Activated CD4-positive, alpha-beta T cell treated with anti-CD3 and anti-CD28 coated beads for 48 hours (primary cell): ENCODE measurements at places on chromosomes 1 and 21.

GRCh38 chr1:75587692-75588091 lies 23.2 kb downstream of the SLC44A5 start:
- DNase-seq: no peak

GRCh38 chr1:29357452-29357851 lies 121.1 kb downstream of the PTPRU start:
- DNase-seq: no peak

DNA sequence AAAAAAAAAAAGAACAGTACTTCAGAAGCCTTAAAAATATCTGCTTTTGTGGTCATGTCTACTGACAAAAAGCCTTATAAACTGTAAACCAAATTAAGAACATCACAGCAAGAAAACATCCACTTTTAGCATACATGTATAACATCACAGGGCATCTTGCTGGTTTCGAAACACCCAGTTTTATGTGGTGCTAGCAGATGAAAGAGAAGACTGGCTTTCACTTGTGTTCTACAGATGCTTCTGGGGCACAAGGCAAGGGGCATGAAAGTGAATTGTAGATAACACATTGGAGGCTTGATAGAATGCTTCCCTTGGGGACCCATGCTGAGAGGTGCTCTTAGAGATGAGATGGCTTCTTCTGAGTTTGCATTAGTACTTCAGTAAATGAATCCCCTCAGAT lies 543.7 kb upstream of the PKN2 start:
- no peak for DNase-seq

GRCh38 chr21:44392916-44393315 lies 39.5 kb downstream of the TRPM2 start:
- DNase-seq: no peak

GRCh38 chr1:115833856-115834255 lies 7.1 kb downstream of the NHLH2 start:
- DNase-seq: no peak

- no peak for DNase-seq
These were observed 5.2 kb upstream of the ZNF678 start for GRCh38 chr1:227557962-227558725.

- no peak for DNase-seq
These were observed 271.5 kb upstream of the TMEM51 start for GRCh38 chr1:14881775-14882672.

- DNase-seq: peak; percentile 80
These were observed 681 bp upstream of the UBXN10 start for GRCh38 chr1:20184997-20185833.

DNA sequence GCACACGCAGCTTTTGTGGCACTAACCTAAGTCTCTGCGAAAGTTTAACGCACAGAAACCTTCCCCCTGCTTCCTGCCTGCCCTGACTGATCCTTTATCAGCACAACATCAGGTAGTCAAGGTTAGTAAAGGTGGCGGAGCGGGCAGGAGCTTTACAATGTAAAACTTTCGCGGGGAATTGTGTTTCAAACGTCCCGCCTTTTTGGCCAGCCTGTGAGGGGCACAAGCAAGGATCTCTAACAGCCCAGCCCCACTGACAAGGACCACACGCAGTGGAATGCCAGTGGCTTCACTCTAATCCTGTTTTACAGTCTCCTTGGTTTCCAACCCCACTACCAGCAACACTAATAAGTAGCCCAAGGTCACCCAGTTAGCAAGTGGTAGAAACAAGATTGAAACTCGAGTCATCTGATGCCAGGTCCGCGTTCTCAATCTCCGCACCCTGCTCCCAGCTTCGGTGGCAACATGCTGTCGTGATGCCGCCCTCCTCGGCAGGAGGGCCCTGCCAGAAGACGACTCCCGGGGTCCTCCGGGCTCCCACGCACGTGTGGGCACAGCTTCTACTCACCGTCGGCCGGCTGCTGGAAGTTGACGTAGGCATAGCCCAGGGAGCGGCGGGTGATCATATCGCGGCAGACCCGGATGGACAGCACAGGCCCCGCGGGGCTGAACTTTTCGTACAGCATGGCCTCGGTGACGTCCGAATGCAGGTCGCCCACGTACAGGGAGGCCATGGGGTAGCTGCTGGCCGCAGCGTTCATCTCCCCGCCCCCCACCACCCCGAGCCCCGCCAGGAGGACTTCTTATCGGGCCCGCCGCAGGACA lies 1.2 kb downstream of the PABPC4 start:
- peak; percentile 69 for DNase-seq

GRCh38 chr1:29849038-29849750 lies 612.9 kb downstream of the PTPRU start:
- DNase-seq: peak; percentile 64

DNA sequence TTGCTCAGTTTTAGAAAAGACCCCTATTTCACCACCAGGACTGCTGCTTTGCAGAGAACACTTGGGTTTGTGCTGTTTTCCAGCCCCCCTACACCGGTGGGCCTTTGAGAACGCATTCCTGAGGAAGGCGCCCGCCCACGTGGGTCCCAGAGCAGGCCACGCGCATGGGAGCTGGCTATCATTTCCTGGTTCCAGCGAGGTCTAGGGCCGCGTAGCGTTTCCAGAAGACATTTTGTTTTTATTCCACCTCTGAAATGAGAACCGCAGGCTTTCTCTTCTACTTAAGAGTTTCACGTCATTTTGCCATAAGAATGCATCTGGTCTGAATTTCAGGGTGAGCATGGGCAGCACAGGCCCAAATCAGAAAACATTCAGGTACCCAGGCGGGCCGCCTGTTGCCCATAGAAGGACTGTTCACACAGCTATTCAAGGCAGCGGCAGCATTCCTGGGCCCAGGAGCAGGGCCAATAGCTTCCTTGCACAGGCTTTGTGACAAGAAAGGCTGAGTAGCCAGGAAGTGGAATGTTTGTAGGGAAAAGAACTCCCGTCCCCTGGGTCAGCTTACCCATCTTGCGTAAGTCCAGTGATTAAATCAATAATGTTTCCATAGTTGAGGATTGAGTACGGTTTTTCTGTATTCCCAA lies 1.4 kb upstream of the KLHL21 start:
- peak; percentile 48 for DNase-seq
